Tibial artery (tissue), 4 donors: ENCODE measurements at places on chromosomes 3 and 15.

DNA sequence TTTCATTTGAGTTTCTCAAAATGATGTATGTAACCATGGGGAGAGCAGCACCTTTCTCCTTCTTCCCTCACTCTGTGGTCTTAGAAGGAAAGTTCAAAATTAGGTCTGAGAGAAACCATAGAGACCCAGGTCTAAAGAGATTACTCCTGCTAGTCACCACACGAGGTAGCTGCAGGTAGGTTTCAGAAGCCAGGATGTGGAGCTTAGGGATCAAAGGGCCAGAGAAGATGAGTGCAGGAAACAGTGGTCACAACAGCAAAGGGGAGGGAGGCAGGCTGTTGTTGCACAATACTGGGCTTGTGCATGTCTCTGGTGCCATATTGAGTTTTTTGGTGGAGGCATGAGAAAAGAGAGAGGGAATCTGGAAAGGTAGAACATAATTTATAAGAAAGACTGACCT, 583.6 kb downstream of the AGBL1 start:
- H3K4me3 ChIP-seq = no peak overlapping the region
- no peak overlapping the region for H3K27ac ChIP-seq
- DNase-seq = no peak
- H3K27me3 ChIP-seq = no peaks in the 10 kb centered on the region

GRCh38 chr3:31532587-31533168, at the start of gene STT3B:
Gene STT3B (plus strand): TSS chr3:31532925. CDS start chr3:31532999, 74 bp downstream.
- peak; percentile 74 for DNase-seq
- peak within 1 kb of the TSS; percentile 89 for H3K4me3 ChIP-seq
- no peaks in the 10 kb centered on the region for H3K36me3 ChIP-seq
- H3K27ac ChIP-seq = peak within 1 kb of the TSS; percentile 96
- no peaks in the 10 kb centered on the region for H3K27me3 ChIP-seq

DNA sequence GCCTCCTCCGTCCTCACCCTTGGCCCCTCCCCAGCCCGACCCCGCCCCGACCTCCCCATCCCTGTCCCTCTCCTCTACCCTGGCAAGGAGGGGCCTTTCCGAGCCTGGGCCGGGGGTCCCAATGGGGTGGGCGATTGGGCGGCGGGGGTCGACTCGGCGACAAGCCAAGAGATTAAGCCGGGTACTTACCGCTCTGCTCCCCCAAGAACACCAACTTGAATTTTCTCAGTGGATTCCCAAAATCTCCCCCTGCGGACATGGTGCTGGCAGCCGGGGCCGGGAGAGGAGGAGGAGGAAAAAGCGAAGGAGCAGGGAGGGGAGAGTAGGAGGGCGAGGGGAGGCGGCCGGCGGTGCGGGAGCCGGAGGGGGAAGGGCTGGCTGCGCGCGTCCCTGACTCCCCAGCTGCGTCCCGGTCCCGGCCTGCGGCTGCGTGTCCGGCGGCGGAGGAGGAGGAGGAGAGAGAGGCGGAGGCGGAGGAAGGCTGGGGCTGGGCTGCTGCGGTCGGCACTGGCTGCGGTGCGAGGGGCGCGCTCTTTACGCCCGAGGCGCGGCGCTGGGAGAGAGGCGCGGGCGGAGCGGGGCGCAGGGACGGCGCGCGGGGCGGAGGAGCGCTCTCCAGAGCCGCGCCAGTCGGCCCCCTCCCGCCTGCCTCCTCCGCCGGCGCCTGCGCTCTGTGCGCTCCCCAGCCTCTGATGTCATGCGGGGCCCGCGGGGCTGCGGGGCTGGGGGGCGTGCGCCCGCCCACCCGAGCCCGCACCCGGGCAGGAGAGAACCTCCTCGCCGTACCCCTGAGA, at the start of gene RAB6B:
Gene RAB6B, minus strand, starts transcription at position 675 of the 794 bp plus-strand sequence. Its CDS starts 416 bp downstream, at position 259.
- H3K4me1 ChIP-seq = no peaks in the 10 kb centered on the region
- H3K36me3 ChIP-seq = no peaks in the 10 kb centered on the region
- no peaks in the 10 kb centered on the region for H3K27me3 ChIP-seq
- H3K4me3 ChIP-seq = peak within 1 kb of the TSS; percentile 87

DNA sequence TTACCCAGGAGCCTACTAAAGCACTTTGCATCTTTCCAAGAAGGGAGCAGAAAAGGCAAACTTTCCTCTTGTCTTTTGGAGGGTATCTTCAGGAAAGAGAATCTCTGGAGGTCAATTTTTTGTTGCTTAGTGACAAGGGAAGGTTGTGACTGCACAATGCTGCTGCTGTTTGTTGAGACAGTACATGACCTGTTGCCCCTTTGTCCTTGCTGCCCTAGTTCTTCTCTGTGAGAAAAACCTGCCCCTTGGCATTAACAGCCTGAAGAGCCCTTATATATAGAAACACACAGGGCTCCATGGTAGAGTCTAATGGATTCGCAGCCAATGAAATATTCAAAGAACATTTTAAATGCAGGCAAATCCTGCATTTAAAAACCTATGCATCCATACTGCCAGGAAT, 20.3 kb downstream of the KLHDC8B start:
- H3K27ac ChIP-seq = no peak overlapping the region
- H3K4me3 ChIP-seq = no peak overlapping the region
- DNase-seq = no peak
- H3K27me3 ChIP-seq = no peaks in the 10 kb centered on the region
- no peaks in the 10 kb centered on the region for H3K36me3 ChIP-seq

- H3K27me3 ChIP-seq = peaks cover 52% of the 10 kb centered on the region
- H3K4me1 ChIP-seq = peaks cover 11% of the 10 kb centered on the region
- no peak for DNase-seq
- no peak overlapping the region for H3K4me3 ChIP-seq
- no peak overlapping the region for H3K27ac ChIP-seq
Observed at GRCh38 chr3:122987736-122988319, 39.7 kb downstream of the SEMA5B start.
